Activated naive CD8-positive, alpha-beta T cell treated with anti-CD3 and anti-CD28 coated beads, Interleukin-2, amount 50 U/mL, for 24 hours (primary cell): ENCODE measurements at places on chromosomes 11 and 22.

GRCh38 chr11:119782739-119783072 is 53.7 kb upstream of the NECTIN1 start:
- no peak overlapping the region for H3K27ac ChIP-seq
- DNase-seq, result no peak
- no peaks in the 10 kb centered on the region for H3K4me1 ChIP-seq
- H3K36me3 ChIP-seq, result no peaks in the 10 kb centered on the region

DNA sequence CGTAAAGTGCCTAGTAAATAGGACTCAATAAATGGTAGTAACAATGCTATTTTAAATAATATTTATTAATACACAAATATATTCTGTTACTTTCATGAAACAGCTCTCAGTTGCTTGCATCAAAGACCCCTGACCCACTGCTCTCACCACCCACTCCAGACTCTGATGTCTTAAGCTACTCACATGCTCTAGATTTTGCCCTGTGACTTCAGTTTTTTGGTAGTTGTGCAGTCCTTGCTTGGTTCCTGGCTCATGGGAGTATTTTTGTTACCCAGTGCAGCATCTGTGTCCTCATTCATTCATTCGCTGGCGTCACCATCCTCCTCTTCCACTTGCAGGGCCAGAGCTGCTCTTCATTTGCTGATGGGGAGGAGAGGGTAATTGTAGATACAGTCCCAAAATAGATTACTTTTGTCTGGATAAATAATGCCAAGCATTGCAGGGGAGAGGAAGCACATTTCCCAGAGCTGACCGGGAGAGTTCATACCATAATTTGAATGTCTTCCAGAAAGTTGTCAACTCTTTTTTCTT is 12.7 kb downstream of the MRPL48 start:
- peaks cover 4% of the 10 kb centered on the region for H3K36me3 ChIP-seq
- no peak overlapping the region for H3K4me3 ChIP-seq
- DNase-seq, result no peak
- no peaks in the 10 kb centered on the region for H3K27me3 ChIP-seq

GRCh38 chr11:5004424-5005274 is 10.0 kb downstream of the OR51L1 start:
- peak; percentile 18 for DNase-seq
- H3K36me3 ChIP-seq, result no peaks in the 10 kb centered on the region
- H3K27me3 ChIP-seq, result peaks cover 8% of the 10 kb centered on the region
- H3K4me1 ChIP-seq, result no peaks in the 10 kb centered on the region
- H3K4me3 ChIP-seq, result no peak overlapping the region
- no peak overlapping the region for H3K27ac ChIP-seq

- H3K4me1 ChIP-seq, result no peaks in the 10 kb centered on the region
- H3K27ac ChIP-seq, result no peak overlapping the region
- H3K4me3 ChIP-seq, result no peak overlapping the region
- DNase-seq, result no peak
- no peaks in the 10 kb centered on the region for H3K36me3 ChIP-seq
- no peaks in the 10 kb centered on the region for H3K27me3 ChIP-seq
Observed at GRCh38 chr11:11329062-11329806, 23.8 kb downstream of the CSNK2A3 start.

GRCh38 chr11:6862961-6863360 is at the start of gene OR10A2:
Gene OR10A2 (plus strand): TSS chr11:6863057. CDS start chr11:6869755, 6,698 bp downstream.
- H3K27me3 ChIP-seq, result peaks cover 12% of the 10 kb centered on the region
- H3K27ac ChIP-seq, result no peak within 1 kb of the TSS
- H3K36me3 ChIP-seq, result no peaks in the 10 kb centered on the region

DNA sequence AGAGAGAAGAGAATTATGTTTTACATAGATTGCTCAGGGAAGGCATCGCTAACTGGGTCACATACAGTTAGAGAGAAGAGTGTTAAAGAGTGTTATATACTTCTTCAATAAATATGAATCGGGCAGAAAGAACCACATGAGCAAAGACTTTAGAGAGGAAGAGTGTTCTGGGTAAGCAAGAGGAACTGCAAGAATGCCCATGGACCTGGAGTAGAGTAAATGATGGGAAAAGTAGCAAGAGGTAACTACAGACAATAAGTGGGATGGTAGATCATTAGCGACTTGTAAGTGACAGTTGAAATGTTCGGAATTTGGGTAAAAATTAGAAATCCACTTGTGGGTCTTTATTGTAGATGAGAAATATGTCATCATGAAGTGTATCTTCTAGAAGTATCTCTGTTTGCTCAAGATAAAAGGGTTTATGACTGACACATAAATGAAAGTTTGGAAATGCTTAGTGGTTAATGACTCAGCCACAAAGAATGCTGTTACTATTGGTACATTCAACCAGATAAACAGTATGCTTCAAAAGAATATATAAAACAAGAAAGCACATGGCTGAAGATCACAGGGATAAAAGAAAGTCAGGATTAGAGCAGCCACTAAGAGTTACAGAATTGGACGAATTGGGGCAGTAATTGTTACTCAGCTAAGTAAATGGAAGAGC is 229.3 kb downstream of the CASP12 start:
- H3K36me3 ChIP-seq, result no peaks in the 10 kb centered on the region
- H3K4me3 ChIP-seq, result no peak overlapping the region
- peaks cover 3% of the 10 kb centered on the region for H3K27me3 ChIP-seq
- no peak overlapping the region for H3K27ac ChIP-seq
- H3K4me1 ChIP-seq, result peaks cover 12% of the 10 kb centered on the region

- peaks cover 46% of the 10 kb centered on the region for H3K36me3 ChIP-seq
- peaks cover 28% of the 10 kb centered on the region for H3K4me1 ChIP-seq
- H3K27ac ChIP-seq, result peak overlapping the region; percentile 27
- no peak for DNase-seq
- H3K4me3 ChIP-seq, result no peak overlapping the region
Observed at GRCh38 chr11:212150-213100, 4.9 kb downstream of the RIC8A start.

DNA sequence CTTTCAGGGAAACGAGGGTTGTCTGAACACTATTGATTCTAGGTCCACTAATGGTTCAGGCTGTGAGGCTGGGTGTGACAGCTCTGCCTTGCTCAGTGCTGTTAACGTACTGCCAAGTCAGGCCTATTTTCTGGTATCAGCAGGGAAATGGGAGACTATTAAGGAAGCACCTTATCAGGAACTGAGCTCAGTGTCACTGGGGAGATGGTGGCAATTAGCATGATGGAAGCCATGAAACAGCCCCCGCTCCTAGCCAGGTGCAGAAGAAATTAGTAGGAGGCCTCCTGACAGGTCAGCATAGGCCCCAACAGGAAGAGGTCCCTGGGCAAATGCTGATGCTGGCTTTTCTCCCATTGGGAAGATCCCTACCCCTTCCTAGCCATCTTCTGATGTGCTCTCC is 42.6 kb upstream of the LMO2 start:
- H3K36me3 ChIP-seq, result peaks cover 2% of the 10 kb centered on the region
- H3K27ac ChIP-seq, result no peak overlapping the region
- peaks cover 2% of the 10 kb centered on the region for H3K4me1 ChIP-seq
- no peak for DNase-seq

DNA sequence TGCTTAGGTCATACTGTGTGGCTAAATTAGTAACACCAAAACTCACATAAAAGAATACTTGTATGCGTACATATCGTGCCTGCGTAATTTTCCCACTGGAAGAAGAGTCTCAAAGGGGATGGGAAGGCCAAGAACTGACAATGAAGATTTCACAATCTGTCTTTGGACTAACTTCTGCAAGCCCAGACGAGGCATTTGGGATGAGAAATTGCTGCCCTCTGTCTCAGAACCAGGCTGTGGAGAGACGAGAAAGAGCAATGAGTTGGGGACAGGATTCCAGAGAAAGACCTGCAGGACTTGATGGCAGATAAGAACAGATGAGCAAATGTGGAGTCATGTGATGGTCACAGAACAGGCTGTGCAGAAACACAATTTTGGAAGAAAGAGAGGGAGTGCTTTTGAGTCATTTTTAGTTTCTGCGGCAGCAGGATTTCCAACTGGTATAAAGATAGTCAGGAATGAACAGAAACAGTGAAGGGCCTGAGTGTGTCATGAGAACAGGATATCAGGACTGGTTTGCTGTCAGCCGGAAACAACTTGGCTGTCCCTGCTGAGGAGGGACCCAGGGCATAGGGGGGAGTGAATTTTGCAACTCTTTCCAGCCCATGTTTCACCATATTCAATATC is 82.7 kb upstream of the CTSC start:
- peak overlapping the region; percentile 57 for H3K27ac ChIP-seq
- H3K4me1 ChIP-seq, result peaks cover 45% of the 10 kb centered on the region
- H3K36me3 ChIP-seq, result no peaks in the 10 kb centered on the region
- no peak overlapping the region for H3K4me3 ChIP-seq

- no peak for DNase-seq
- H3K4me3 ChIP-seq, result peak overlapping the region; percentile 73
- H3K27me3 ChIP-seq, result no peaks in the 10 kb centered on the region
- peaks cover 46% of the 10 kb centered on the region for H3K4me1 ChIP-seq
- H3K27ac ChIP-seq, result peak overlapping the region; percentile 94
- peaks cover 18% of the 10 kb centered on the region for H3K36me3 ChIP-seq
Observed at GRCh38 chr22:40519284-40519947, 117.1 kb downstream of the MRTFA start.

DNA sequence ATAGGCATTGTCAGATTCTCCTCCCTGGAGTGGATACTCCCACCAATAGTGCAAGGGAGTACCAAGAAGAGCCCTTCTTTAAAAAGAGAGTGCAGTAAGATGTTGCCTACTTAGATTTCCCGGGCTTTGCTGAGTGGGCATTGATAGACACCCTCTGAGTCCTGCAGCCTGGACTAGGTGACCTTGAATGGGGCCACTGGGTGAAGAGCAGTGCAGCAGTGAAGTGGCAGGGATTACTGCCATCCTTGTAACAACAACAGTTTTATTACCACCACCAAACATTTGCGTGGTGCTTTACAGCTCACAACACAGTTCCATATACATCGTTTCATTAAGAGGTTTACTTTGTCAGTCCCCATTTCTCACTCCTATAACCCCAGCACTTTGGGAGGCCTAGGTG is 59.4 kb downstream of the MICAL2 start:
- peaks cover 52% of the 10 kb centered on the region for H3K4me1 ChIP-seq
- peaks cover 1% of the 10 kb centered on the region for H3K27me3 ChIP-seq
- no peak overlapping the region for H3K27ac ChIP-seq

DNA sequence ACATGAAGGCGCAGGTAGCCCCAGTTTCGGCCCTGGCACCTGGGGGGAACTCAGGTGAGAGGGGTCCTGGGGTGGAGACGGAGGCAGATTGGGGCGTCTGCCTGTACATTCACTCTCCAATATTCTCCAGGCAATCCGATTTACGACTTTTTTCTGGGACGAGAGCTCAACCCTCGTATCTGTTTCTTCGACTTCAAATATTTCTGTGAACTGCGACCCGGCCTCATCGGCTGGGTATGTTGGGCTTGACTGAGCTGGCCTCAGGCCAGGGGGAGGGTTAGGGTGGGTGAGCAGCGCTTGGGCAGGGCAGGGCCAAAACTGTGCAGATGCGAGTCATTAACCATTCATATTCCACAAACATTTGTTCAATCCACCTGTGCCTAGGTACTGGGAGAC is 1.7 kb downstream of the TM7SF2 start:
- H3K4me3 ChIP-seq, result peak overlapping the region; percentile 79
- peak overlapping the region; percentile 67 for H3K27ac ChIP-seq
- no peaks in the 10 kb centered on the region for H3K27me3 ChIP-seq
- H3K36me3 ChIP-seq, result peaks cover 18% of the 10 kb centered on the region
